ENCODE measurements at places on chromosomes 11 and 22.

GRCh38 chr11:1401656-1402221 is 12.0 kb downstream of the BRSK2 start:
- DNase-seq: peak; percentile 46

DNA sequence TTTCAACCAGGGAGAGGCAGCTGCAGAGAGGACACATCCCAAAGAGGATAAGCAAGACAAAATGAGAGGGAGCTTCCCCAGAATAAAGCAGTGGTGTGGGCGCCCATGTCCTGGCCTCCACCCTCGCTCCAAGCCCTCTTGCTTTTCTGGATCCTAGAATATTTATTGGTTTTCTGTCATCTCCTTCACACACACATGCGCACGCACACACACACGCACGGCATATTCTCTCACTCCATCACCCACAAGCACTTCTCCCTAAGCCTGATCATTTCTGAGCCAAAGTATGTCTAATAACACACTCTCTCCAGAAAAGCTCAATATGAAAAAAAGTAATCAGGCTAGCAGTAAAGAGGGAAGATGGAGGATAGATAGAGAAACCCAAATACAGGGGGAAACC is 7.6 kb downstream of the IGSF9B start:
- DNase-seq: no peak

GRCh38 chr11:134049303-134049702 is 19.6 kb upstream of the JAM3 start:
- DNase-seq: no peak

DNA sequence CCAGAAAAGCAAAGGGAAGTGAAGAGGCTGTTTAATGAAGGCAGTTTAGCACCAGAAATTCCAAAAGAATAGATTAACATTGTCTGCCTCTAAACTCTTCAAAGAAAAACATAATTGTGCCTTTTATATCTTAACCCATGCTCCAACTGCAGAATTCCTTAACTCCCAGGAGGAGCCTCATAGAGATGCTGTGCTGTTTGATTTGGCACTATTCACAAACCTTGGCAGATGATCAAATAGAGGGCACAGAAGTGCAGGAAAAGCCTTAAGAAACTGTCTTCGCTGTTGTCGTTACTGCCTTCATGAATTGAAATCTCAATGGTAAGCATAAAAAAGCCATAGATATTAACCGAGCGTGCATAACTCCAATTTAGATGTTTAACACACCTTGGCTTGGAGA is 124.1 kb upstream of the MPPED2 start:
- DNase-seq: no peak

DNA sequence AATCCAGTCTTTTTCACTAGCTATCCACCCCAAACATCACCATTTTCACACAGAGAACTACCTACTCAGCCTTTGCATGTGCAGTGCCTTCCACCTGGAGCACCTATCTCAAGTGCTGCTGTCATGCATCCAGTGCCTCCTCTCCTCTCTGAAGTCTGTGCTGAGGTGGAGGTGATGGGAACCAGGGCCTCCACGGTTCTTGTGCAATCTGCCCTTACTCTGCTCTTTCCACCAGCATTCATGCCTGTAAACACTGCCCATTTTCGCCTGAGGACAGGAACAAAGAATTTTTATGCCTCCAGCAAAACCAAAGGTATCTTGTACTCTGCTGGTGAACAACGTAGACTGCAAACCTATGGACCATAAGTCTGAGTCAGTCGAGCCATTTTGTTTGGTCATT is 27.0 kb downstream of the PITPNB start:
- DNase-seq: no peak

DNA sequence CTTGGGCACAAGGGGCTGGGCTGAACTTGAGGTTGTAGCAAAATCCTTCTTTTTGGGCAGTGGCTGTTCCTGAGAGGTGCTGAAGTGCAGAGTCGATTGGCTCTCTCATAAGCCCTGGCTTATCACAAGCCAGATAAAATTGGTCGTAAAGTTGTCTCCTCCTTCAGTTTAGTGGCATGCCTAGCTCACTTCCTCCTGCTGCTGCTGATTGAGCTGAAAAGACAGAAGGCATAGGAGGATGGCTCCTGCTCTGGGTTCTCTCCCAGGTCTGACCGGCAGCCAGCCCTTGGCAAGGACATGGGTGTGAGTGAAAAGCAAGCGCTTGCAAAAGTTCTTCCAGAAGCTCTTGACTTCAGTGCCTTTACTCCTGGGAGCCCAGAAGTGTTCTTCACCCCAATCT is 83.9 kb downstream of the LDLRAD3 start:
- DNase-seq: no peak

DNA sequence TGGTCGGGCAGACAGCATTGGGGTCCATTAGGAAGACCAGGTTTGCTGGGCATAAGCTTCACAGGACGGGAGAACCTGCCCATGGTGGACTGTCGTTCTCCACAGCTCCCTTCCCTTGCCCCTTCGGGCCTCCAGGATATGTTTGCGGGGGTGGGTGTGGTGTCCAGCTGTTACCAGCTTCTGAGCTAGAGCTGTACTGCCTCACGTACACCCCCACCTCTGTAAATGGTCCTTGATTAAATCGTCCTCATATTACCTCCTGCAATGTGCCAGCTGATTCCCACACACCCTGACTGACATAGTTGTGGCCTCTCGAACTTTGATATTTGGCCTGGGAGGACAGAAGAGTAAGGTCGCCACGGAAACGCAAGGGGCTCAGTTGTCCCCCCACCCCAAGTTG is 16.2 kb upstream of the BCR start:
- no peak for DNase-seq

DNA sequence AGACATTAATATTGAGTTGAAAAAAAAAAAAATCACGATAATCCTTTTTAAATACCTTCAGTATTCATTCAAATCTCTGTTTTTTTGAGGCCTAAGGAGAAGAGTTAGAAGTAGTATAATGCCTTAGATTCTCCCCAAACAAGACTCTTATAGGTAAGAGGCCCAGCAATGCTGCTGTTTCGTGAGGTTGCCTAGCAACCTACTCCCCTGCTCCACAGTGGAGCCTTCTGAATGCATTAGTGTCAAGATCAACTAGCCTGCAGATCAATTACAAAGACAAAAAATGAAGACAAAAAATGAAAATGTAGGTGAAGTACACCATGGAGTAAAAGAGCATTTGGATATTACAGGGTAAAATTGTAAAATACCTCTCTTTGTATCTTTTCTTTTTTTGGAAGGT is 229.8 kb upstream of the LUZP2 start:
- DNase-seq: no peak

DNA sequence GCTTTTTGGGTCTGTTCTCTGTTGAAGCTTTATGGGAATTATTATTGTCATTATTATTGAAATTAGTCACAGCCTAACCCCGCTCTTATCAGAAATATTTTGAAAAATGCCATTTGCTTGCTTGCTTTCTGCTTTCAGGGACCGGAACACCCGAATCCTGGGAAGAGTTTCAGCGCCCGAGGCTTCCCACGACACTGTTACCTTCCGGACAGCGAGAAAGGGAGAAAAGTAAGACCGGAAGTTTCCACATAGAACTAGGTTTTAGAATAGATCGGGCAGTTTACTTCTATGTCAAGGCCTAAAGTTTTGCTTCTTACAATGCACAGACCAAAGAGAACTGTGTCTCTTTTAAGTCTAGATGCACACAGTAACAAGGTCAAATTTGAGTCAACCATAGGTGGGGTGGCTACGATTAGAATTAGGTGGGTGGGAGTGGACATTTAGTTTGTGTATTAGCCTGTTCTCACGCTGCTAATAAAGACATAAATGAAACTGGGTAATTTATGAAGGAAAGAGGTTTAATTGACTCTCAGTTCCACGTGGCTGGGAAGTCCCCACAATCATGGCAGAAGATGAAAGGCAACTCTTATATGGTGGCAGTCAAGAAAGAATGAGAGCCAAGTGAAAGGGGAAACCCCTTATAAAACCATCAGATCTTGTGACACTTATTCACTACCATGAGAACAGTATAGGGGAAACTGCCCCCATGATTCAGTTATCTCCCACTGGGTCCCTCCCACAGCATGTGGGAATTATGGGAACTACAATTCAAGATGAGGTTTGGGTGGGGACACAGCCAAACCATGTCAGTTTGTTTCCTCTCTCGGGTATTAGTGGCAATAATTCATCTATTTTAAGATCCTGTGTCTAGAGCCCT is 12.9 kb downstream of the MPEG1 start:
- no peak for DNase-seq

GRCh38 chr22:37746366-37747079 is 49.7 kb downstream of the TRIOBP start:
- no peak for DNase-seq

- no peak for DNase-seq
These were observed 942.5 kb downstream of the OPCML start for GRCh38 chr11:132589791-132590190.

GRCh38 chr11:96211436-96211835 is 131.6 kb downstream of the MAML2 start:
- DNase-seq: no peak

- no peak for DNase-seq
These were observed 9.0 kb downstream of the RCOR2 start for GRCh38 chr11:63907808-63908530.

GRCh38 chr11:85774256-85775101 is 36.5 kb downstream of the SYTL2 start:
- DNase-seq: no peak

DNA sequence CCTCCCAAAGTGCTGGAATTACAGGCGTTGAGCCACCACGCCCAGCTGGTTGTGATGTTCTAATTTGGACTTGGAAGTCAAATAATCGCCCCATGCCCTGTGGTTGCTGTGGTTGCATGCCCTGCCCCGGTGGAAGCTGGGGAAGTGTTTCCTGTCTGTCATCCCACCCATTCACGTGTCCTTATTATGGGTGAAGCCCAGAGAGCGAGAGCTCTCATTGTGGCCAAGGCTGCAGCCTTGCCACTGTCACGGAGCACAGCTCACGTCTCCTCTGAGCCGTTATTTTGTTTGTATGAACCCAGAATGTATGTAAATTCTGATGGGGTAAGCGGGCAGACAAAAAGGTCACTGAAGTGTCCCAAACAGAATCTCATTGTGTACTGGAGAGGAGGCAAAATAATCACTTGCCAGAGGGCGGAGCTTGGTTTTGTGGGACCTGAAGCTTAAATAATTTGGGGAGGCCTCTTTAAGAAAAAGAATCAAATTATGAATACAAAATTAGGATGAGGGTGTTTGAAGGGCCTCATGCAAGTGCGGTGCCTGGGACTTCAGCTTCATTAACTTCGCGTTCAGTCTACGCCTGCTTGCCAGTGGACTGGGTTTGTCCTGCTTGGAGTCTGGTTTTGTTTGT is 25.8 kb upstream of the TREH start:
- DNase-seq: no peak

GRCh38 chr11:45658292-45658991 is 7.0 kb downstream of the CHST1 start:
- DNase-seq: peak; percentile 69
